Activated CD4-positive, alpha-beta T cell treated with anti-CD3 and anti-CD28 coated beads, Interleukin-2, amount 50 U/mL, for 24 hours (primary cell): ENCODE measurements at places on chromosomes 12 and 14.

GRCh38 chr14:61542848-61543790 lies 152.2 kb upstream of the HIF1A start:
- DNase-seq = no peak

GRCh38 chr12:32198555-32198954 lies 91.9 kb downstream of the BICD1 start:
- DNase-seq = no peak

DNA sequence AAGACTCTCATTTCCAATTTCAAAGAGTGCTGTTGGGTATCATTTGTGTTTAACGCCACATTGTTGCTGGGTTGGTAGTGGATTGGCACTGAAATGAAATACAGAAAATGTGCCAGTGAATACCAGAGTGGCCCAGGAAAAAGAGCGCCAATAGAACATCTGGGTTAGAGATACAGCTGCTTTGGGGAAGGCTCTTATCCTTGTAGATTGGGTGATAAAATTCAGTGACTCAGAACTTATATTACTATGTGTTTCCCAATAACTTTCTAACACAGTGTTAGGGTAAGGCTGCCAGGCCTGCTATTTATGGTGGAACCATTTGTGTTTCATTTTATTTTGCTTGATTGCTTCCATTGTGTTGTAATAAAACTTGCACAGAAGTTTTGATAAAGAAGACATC lies 168.2 kb upstream of the SSTR1 start:
- DNase-seq = no peak

DNA sequence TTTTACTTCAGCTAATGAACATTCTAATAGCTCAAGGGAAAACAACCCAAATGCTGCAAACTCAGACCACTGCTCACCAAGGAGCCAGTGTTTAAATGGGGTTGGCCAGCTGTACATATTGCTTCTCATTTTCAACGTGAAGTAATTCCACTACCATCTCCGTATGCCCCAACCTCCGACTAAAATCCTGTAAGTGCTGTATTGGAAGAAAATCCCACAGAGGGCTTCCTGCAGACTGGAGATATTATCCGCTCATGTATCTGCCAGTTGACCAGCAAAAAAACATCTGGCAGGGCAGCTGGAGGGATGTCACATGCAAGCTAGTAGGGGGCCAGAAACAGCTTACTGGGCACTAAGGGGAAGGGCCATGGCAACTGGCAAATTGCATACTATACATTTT lies 485.0 kb downstream of the SNAPC1 start:
- no peak for DNase-seq

DNA sequence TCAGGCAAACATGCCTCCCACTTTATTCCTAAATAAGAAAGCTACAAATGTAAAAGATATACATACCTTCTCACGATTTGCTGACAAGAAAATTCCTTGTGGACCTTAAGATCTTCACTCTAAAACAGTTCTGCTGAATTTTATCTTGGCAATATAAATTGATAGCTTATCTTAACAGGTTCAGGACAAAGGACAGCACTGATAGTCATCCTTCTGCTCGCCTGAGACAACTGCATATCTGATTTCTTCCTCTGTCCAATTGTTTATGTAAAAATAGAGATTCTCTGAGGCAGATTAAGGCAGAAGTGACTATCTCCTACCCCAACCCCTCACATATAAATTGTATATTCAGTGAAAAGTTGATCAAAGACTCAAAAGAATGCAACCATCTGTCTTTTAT lies 44.9 kb downstream of the CAPZA3 start:
- no peak for DNase-seq
